ENCODE measurements at places on chromosomes 7 and 10. TPM values are rescaled to one million over a fixed set of nuclear protein-coding genes. Genes with fewer than 3 reads are reported as not detected.

The FAM237B gene
- not detected for total RNA-seq

The LRRTM3 gene
- not detected for total RNA-seq

The CUBN gene
- 0.45 TPM for total RNA-seq

The EBLN1 gene
- total RNA-seq: not detected

The ABLIM1 gene
- total RNA-seq: 58.7 TPM

The SAP25 gene
- total RNA-seq: 12.9 TPM

The FUOM gene
- 13.8 TPM for total RNA-seq

The AGR3 gene
- not detected for total RNA-seq

The HABP2 gene
- total RNA-seq: not detected

The TRIM4 gene
- total RNA-seq: 27.2 TPM

The PTPRN2 gene
- total RNA-seq: 1.4 TPM

The RBP3 gene
- not detected for total RNA-seq

The OSBPL3 gene
- 70.6 TPM for total RNA-seq

The EZH2 gene
- total RNA-seq: 77.5 TPM

The FRMD4A gene
- 2.0 TPM for total RNA-seq

The HMX2 gene
- total RNA-seq: not detected

The SLC13A4 gene
- not detected for total RNA-seq

The HSPA12A gene
- total RNA-seq: 0.22 TPM

The GRM3 gene
- total RNA-seq: not detected

The VTI1A gene
- 35.2 TPM for total RNA-seq

The FGFR2 gene
- not detected for total RNA-seq

The PAX4 gene
- not detected for total RNA-seq

The STEAP1B gene
- total RNA-seq: not detected

The KCP gene
- total RNA-seq: 1.0 TPM

The SEMA3E gene
- total RNA-seq: not detected

The NPY gene
- total RNA-seq: not detected

The FAM20C gene
- 0.19 TPM for total RNA-seq

The PTN gene
- 0.37 TPM for total RNA-seq

The PRLHR gene
- not detected for total RNA-seq

The DGKB gene
- total RNA-seq: not detected

The UCMA gene
- total RNA-seq: not detected

All from activated T-helper 17 cell treated with anti-CD3 and anti-CD28 coated beads, Interleukin-2, amount 50 U/mL, for 72 hours (primary cell).